Kidney (tissue), 22 donors: ENCODE measurements at places on chromosomes 5 and 9. TPM values are rescaled to one million over a fixed set of nuclear protein-coding genes. Genes with fewer than 3 reads are reported as not detected.

GRCh38 chr5:117107859-117108258 is 533.2 kb upstream of the SEMA6A start:
- DNase-seq, result no peak

Gene CYLC2
- total RNA-seq, result not detected

DNA sequence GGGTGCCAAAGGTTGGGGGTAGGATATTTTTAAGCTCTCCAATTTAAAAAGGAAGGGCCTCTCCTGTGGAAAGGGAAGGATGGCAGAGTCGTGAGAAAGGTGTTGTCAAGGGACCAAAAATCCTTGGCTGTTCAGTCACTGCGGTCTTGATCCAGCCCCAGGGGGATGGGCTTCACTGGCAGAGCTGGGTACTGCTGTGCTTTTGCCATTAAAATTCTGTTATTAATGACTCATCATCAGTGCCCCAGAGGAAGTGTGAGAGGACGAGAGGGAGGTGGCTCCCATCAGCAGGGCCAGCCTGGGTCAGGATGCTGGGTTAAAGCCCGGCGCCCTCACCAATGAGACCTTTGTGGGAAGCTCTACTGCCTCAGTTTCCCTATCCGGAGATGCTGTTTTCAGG is 16.7 kb downstream of the PCDH12 start:
- DNase-seq, result no peak

DNA sequence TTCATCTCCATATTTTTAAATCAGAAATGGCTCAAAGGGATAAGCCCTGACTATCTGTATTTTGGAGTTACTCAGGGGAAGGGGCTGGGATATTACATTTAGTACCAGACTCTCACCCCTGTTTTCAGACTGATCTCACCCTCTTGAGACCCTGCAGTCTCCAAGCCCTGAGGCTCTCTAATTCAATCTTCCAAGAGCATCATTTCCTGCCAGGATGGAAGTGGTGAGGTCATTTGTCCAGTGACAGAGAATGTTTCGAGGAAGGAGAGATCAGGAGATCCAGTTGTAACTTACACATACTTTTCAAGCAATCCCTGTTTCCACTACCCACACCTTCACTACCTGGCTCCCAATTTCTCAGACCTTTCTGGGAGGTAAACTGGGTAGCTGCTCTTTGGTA is 295.5 kb upstream of the EFNA5 start:
- no peak for DNase-seq

GRCh38 chr5:171152382-171152781 is 156.7 kb upstream of the TLX3 start:
- DNase-seq, result no peak

DNA sequence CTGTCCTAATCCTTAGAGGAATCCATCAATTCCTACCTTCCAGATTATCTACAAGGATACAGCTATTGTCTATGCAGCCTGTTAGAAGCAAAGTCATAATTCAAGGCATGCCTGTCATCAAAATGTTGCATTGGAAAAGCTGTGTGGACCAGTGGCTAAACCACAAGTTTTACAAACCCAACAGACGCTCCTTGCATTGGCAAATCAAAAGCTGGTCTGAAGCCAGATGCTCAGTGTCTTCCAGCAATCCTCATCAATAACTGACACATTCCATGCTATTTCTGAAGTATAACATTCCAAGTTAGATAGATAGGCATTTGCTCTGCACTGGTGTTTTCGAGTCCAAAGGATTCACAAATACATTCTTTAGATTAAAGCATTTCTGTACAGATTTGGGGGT is 213.6 kb downstream of the EBF1 start:
- DNase-seq, result no peak

- DNase-seq, result no peak
Measured at GRCh38 chr9:131605770-131606590, 60.7 kb downstream of the PRRT1B start.

DNA sequence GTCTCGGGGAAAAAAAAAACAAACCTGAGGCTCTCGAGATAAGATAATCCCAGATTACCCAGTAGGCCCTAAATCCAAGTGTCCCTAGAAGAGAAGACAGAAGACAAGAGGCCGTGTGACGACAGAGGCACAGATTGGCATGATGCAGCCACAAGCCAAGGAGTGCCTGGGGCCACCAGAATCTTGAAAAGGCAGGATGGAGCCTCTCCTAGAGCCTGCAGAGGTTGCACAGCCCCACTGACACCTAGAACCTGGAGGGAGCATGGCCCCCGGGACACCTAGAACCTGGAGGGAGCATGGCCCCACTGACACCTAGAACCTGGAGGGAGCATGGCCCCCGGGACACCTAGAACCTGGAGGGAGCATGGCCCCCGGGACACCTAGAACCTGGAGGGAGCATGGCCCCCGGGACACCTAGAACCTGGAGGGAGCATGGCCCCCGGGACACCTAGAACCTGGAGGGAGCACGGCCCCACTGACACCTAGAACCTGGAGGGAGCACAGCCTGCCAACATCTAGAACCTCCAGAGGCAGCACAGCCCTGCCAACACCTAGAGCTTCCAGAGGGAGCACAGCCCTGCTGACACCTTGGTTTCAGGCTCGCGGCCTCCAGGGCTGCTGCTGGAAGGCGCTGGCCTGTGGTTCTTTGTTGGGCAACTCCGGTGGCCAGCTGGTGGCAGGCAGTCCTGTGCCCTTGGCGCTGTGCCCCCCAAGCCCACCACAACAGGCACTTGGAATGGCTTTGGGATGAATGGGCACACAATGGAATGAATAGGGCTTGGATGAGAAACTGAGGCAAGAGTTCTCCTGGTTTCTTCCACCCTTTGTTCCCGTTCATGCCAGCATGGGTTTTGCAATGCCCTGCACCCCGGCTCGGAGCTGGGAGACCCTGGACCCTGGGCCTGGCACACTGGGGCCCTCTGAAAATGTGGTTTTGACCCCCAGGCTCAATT is 39.2 kb downstream of the VAV2 start:
- no peak for DNase-seq

DNA sequence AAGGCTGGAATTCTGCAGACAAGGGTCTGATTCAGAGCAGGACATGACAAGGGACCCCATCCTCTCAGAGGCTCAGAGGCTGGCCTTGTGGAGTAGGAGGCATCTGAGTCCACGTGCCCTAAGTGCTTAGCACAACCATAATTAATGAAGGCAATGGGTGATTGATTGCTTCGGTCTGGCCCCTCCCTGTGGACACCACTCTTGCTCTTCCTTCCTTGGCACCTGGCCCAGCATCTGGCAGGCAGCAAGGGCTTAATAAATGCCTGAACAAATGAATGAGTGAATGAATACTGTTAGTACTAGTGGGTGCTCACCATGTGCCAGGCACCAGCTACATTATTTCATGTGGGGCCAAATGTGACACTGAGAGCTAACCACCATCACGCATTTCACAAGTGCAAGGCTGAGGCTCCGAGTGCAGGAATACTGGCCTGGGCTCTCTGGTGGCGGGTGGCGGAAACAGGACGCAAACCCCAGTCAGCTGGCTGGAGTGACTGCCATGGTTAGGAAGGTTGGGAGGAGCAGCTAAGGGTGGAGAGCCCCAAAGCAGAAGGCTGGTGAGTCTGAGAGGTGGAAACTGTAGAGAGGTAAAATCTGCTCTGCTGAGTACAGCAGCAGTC is 53.6 kb downstream of the ASS1 start:
- no peak for DNase-seq

GRCh38 chr5:93163010-93163663 is 417.9 kb downstream of the NR2F1-AS1 start:
- no peak for DNase-seq

DNA sequence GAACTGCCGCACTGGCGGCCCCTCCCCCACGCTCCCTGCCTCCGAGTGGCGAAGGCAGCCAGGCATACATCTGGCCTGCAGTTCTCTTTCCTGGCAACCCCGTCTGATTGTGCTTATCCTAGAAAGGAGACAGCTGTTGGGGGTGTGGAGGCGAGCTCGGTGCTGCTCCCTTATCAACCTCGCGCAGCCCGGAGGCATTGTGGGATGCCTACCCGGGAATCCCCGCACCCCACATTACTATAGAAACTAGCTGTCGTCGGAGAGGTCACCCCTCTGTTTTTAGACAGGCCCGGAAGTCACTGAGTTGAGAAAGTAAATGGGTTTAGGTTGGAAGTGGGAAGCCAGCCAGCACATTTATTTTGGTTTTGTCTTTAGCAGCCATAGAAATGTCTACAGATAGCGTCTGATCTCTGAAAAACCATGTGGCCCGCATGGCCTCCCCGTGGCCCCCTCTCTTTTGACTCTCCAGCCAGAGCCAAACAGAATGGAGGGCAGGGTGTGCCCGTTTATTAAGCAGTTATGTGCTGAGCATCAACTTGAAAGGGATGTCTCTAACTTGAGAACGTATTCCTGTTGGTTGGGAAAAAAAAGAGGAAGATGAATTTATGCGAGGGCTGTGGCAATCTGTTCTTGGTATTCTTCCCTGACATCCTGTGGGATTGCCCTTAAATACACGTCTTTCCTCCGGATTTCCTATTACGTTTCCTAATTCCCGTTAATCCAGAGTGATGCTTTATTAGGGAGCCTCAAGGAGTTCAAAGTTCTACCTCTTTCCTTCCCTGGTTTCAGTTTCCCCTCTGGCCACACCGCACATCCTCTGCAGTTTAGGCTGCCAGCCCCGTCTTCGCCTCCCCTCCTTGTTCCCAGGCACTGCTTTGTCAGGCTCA is 3.9 kb downstream of the STC2 start:
- peak; percentile 90 for DNase-seq
